ENCODE measurements at places on chromosomes 13 and 19.

- DNase-seq, result no peak
These were observed 3.6 kb upstream of the HPN start for GRCh38 chr19:35037716-35038622.

- DNase-seq, result no peak
These were observed 235.1 kb downstream of the NALCN start for GRCh38 chr13:101181076-101181685.

- no peak for DNase-seq
These were observed 424.2 kb downstream of the KCTD12 start for GRCh38 chr13:76461999-76462398.

GRCh38 chr13:113916330-113916815 lies 52.5 kb upstream of the GAS6 start:
- no peak for DNase-seq

DNA sequence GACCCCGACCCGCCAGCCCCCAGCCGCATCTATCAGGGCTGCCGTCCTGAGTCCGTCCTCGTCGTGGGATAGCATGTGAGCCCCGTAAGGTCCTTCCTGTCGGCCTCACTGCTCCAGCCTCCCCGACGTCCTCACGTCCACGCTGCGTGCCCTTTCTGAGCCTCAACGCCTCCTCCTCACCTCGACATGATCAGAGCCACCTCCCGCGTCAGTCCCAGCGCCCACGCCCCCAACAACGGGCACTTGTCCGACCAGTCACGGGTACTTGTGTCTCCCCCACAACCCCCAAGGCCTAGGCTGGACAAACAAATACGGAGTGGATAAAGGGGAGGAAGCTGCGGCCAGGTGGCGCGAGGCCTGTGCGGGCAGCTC lies 665 bp downstream of the ZNF497 start:
- DNase-seq, result peak; percentile 28

- DNase-seq, result no peak
These were observed 230.6 kb downstream of the ZNF536 start for GRCh38 chr19:30602661-30603350.

GRCh38 chr13:46801858-46802257 lies 4.9 kb upstream of the ESD start:
- no peak for DNase-seq

DNA sequence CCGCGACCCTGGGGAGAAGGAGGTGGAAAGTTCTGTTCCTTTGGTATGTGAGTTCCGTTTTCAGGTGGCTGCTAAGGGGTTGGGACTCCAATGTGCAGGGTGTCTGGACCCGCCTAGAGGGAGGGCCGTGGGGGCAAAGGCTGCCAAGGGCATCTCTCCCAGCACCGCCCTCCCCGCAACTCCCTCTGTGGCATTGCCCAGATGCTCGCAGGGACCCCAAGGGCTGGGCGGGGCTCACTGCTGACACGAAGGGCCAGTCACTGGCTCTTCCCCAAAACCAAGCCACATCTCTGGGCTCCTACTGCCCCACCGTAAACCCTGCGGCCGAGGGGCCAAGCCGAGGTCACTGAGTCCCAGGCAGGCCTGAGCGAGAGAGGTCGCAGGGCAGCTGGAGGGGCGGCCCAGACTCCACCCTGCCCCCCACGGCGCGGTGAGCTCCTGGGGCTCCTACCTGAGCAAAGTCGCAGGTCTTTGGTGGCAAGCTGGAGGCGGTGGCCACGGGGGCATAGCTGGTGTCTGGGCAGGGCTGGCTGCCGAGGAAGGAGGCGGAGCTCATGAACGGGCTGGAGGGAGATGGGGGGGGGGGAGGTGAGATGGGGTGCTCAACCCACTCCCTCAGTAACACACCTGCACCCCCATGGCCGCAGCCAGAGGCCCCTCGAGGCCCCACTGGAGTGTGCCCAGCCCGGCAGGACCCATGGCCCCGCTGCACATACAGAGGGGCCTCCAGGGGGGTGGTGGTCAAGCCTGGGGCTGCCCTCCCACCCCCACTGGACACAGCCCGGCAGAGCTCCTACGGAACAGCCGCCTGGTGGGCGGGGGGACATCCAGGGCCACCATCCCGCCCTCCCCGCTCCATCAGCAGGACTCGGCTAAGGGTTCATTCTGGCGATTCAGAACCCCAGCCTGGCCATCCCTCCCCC lies 26.9 kb downstream of the SBNO2 start:
- no peak for DNase-seq

DNA sequence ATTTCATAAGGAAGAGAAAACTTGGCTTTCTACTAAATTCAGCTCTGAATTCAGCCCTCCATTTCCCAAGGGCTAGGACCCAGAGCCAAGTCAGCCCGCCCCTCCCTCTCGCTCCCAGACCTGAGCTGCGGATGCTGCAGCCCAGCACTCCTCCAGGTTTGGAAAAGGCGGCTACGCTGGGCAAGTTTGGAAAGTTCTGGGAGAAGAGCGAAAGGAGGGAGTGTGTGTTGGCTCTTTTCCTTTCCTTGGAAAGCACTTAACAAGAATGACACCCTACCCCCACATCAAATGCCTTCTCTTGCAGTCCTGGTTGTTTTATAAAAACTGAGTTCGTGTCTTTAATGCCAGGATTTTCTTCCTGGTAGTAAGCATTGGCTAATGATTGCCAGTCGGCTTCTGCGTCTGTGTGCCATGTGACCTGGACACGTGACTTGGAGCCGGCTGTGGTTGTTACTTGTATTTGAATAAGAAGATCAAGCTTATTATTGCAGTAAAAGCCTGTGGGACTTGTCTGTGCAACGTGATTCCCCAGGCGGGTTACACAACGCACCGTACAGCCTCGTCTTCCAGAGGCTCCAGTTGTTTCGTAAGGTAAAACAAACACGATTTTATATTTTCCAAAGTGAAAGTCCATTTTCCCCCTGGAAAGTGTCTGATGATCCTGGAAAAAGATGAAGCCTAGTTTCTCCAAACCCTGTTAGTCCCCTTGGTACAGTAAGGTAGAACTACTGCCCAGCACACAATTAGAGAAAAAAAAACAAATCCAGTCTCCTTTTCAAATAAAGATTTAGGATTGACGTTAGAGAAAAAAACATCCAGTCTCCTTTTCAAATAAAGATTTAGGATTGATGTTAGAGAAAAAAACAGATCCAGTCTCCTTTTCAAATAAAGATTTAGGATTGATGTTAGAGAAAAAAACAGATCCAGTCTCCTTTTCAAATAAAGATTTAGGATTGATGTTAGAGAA lies 26.8 kb upstream of the UBE2L5 start:
- DNase-seq, result peak; percentile 56

GRCh38 chr13:111042661-111043226 lies 72.4 kb upstream of the ARHGEF7 start:
- no peak for DNase-seq

GRCh38 chr13:25406377-25406776 lies 34.6 kb downstream of the ATP8A2 start:
- DNase-seq, result peak; percentile 16

DNA sequence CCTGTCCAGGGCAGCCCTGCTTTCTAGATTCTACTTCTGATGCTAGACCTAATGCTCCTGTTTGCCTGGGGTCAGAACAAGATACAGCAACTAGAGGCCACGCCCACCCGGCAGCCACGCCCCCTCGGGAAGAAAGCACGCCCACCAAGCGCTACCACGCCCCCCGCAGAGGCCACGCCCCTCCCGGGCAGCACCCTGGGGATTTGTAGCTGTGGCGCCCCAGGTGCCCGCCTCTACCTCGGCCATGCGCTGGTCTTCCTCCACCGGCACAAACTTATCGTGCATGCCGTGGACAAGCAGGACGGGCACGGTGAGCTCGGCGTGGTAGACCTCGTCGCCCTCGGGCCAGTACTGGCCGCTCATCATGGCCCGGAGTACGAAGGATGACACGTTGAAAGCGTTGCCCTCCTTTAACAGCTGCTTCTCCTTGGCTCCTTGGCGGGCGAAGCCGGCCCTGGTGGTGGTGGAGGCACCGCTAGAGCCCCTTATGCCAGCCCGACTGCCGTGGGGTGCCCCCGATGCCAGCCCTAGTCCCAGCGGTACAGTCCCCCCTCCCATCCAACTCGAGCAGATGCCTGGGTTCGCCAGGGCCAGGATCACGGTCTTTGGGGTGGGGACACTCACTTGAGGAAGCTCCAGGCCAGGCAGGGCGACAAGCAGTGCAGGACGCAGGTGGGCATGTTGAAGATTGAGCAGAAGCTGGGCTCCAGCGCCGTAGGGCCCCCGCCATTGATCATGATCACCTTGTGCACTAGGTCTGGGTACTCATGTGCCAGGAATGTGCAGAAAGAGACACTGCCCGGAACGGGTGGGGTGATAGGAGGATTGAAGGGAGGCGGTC lies 9.0 kb downstream of the ABHD8 start:
- DNase-seq, result no peak

- DNase-seq, result no peak
These were observed 23.2 kb downstream of the SPATA13 start for GRCh38 chr13:24183741-24184182.

- no peak for DNase-seq
These were observed 505 bp upstream of the SHKBP1 start for GRCh38 chr19:40576151-40576584.

GRCh38 chr13:29681864-29682263 lies 86.4 kb upstream of the SLC7A1 start:
- no peak for DNase-seq

DNA sequence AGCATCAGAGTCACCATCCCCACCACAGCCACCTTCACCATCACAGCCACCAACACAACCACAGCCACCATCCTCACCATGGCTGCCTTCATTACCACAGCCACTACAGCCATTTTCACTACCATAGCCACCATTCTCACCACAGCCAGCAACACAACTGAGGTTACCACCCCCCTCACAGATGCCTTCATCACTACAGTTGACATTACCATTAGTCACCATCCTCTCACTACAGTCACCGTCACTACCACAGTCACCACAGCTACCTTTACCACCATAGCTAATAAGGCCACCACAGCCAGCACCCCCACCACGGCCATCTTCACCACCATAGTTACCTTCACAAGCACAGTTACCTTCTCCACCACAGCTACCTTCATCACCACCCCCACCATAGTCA lies 269.6 kb downstream of the DNAJC15 start:
- DNase-seq, result no peak

DNA sequence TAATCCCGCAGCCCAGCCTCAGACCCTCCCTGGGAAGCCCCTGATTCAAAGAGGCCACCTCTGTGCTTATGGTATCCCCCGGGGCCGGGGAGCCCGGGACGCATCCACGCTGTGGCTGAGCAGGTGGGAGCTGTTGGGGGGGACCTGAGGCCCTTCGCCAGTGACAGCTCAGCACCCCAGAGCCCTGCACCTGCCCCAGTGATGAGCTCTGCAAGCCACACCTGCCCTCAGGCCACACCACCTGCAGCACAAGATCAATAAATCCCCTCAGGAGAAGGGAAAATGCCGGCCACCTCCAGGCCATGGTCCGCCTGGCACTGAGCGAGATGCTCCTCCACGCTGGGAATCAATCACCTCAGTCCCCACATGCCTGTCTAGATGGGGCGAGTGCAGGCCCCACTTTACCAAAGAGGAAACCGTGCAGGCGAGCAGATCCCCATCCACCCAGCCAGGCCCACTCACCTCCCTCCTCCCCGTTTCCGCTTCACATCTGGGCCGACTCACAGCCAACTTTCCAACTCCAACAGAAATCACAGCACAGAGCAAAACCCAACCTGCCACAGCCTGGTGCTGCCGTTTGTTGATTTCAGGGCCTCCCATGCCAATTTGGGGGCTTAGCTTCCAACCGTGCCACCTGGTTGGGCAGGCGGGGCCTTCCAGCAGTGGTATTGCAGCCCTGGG lies 12.8 kb downstream of the MOB3A start:
- no peak for DNase-seq
